Endothelial cell of umbilical vein (primary cell): ENCODE measurements at places on chromosomes 7 and 10.

DNA sequence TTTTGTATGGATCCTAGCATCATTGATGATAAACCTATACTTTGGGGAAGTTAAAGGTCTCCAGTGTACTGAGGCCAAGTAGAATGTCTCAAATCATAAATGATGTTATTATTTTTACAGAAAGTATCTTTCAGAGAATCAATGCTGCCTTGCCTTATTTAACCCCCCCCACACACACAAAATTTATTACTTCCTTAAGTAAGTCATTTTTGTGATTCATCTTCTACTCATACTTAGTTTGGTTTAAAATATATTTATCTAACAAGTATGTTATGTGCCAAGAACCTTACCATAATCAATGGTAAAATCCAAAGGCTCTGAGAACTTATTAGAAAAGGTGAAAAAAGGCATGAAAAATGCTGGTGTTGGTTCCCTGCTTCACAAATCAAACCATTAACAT is 18.8 kb upstream of the CLDN12 start:
- DNase-seq, result peak; percentile 23

DNA sequence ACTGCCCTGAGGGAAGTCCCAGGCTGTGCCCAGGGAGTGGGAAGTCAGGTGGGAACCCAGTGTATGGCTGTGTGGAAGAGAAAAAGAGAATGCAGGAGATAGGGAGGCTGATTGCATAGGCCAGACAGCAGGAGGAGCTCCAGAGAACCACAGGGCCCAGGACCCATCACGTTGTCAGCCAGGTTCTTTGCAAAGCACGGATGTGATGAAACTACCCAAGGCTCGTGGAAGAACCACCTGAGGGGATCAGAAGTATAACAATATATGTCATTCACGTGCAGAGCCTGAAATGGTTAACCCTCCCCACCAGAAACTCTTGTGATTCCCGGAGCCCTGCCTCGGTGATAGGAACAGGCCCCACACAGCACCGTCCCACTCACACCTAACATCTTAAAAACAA is 83.6 kb downstream of the LARP4B start:
- DNase-seq, result no peak

GRCh38 chr10:124127965-124128810 is 34.8 kb upstream of the CHST15 start:
- DNase-seq, result no peak

- no peak for DNase-seq
Measured at GRCh38 chr7:21330462-21331178, 97.3 kb upstream of the SP4 start.

GRCh38 chr7:155202106-155202871 is 95.4 kb upstream of the INSIG1 start:
- no peak for DNase-seq

GRCh38 chr7:159218170-159218569 is 73.5 kb upstream of the VIPR2 start:
- DNase-seq, result no peak

DNA sequence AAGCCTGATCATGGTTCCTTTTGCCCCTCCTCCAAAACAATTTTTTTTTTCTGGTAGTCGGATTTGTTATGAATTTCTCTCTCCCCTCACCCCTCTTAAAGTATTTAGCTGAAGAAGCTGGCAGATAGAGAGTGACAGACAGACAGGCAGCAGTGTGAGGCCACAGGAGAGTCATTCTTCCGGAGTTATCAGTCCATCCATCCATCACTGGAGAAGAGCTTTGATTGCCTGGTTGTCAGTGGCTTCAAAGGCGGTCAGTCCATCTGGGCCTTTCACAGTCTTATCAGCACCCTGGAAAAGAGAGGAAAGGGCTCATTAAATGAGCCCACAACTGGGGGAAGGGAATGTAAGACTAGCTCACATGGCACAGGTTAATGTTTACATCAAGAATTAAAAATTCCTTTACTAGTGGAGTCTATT is 47.4 kb downstream of the MTPN start:
- no peak for DNase-seq

DNA sequence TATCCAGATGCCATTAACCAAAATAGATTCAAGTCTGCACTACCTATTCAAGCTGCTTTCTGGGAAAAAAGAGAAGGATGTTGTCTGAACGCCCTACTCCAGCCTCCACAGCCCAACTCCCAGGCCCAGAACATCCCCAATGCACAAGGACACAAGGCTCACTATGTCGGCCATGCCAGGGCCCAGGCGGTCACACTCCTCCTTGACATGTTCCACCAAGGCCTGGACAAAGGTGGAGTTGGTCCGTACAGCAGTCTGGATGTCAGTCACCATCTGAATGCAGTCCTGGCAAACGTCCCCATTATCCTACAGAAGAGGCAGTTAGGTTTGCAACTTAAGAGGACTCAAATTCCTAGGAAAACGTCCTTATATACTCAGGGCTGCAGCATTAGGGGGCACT is 23.2 kb downstream of the PSAP start:
- DNase-seq, result no peak

DNA sequence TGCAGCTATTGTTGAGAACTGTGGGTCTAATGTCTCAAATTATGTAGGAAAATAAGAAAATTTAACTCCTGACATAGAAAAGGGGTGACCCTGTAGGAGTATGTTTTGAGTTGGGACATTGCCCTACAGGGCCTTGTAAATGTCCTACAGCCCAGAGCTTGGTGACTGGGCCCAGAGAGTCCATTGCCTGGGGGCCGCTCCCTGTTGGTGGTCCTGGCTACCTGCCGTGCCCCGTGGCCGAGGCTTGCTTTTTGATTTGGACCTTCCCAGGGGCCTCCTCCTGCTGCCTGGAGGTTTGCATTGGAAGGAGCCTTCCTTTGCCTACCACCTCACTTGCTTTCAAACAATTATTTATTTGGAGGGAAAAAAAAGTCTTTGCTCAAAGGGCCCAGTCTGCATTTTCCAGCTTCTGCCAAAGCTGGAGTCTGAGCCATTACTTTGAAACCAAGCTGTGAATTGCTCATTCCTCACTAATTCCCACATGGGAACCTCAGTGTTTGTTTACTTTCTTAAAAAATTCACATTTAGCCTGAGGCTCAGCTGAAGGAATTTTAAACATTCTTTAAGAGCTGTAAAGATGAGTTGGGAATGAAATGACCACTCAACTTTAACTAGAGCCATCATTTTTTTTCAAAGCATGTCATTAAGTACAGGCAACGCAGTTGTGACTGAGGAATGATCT is 355.0 kb downstream of the GLRX3 start:
- no peak for DNase-seq

- no peak for DNase-seq
Measured at GRCh38 chr7:4178916-4179687, 503.0 kb upstream of the FOXK1 start.
